ENCODE measurements at places on chromosomes 3 and 15. TPM values are rescaled to one million over a fixed set of nuclear protein-coding genes. Genes with fewer than 3 reads are reported as not detected.

Gene WNT5A
- not detected for total RNA-seq

DNA sequence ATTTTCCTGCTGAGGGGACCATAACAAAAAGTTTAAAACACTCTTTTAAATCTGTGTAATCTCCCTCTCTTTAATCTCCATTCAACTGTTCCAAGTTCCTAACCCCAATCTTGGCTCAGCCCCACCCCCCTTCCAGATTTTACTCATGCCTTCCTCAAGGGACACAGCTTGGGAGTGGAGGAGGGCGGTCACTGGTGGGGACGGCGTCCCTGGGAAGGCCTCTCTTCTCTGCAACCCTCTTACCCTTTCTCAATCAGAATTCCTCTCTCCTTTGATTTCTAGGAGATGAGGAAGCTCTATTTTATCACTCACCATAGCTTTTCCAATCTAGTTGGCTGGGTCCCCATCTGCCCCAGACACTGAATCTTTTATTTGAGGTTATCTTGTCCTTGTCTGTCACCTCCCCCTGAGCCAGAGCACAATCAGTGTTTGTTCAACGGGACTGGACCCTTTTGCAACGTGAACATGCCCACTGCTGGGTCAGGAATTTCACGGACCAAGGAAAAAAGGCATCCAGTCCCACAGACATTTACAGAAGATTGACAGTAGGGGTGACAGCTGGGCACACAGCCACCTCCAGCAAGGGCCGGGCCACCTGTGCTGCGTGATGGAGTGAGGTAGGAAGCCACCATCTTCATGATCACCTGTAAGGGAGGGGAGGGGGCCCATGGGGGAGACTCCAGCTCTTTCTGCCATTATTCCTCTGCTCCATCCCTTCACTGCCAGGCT, 84.0 kb upstream of the HERC1 start:
- no peak for DNase-seq

Gene CFAP100
- not detected for total RNA-seq

GRCh38 chr3:197041875-197042488, 12.4 kb upstream of the MELTF start:
- no peak for DNase-seq

DNA sequence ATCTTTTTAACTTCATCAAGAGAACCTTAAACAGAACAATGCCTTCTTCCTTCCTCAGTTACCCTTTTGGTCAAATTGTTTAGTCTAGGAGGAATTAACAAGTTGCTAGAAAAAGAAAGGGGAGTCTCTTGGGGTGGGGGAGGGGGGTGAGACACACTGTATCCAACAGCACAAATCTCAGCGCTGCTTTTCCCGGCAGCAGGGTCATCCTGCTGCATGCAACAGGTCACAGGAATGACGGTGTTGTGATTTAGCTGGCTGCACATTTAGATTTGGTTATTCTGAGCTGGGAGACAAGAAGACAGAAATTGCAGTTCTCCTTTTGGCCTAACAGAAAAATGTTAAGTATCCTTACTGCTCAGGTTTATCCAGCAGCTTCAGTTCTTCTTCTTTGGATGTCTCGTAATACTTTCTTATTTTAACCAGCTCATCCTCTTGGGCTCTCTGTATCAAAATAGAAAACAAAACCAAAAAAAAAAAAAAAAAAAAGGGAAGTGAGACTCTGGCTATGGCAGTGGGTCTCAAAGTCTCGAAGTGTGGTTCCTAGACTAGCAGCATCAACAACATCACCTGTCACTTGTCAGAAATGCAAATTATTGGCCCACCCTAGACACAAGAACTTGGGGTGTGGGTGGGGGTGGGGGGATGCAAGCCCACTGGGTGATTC, 190.5 kb downstream of the GREM1 start:
- no peak for DNase-seq

GRCh38 chr3:24249523-24249922, 245.1 kb downstream of the THRB start:
- DNase-seq: no peak

DNA sequence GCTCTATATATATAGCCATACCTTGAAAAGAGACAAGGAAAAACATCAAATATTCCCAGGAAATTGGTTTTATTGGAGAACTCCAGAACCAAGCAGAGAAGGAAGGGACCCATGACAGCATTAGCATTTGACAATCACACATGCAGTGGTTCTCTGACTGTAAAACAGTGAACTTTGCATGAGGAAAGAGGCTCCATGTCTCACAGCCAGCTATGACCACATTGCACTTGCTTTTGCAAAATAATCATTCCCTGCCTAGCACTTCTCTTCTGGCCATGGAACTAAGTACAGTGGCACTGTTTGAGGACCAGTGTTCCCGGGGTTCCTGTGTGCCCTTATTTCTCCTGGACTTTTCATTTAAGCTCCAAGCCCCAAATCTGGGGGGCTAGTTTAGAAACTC, 85.5 kb downstream of the TGFBR2 start:
- DNase-seq: no peak

- no peak for DNase-seq
Measured at GRCh38 chr3:150057227-150057626, 86.5 kb upstream of the PFN2 start.

Gene TIMP4
- total RNA-seq: 0.11 TPM

GRCh38 chr3:155640098-155640497, 104.8 kb downstream of the PLCH1 start:
- no peak for DNase-seq

Gene RASL12
- total RNA-seq: not detected

DNA sequence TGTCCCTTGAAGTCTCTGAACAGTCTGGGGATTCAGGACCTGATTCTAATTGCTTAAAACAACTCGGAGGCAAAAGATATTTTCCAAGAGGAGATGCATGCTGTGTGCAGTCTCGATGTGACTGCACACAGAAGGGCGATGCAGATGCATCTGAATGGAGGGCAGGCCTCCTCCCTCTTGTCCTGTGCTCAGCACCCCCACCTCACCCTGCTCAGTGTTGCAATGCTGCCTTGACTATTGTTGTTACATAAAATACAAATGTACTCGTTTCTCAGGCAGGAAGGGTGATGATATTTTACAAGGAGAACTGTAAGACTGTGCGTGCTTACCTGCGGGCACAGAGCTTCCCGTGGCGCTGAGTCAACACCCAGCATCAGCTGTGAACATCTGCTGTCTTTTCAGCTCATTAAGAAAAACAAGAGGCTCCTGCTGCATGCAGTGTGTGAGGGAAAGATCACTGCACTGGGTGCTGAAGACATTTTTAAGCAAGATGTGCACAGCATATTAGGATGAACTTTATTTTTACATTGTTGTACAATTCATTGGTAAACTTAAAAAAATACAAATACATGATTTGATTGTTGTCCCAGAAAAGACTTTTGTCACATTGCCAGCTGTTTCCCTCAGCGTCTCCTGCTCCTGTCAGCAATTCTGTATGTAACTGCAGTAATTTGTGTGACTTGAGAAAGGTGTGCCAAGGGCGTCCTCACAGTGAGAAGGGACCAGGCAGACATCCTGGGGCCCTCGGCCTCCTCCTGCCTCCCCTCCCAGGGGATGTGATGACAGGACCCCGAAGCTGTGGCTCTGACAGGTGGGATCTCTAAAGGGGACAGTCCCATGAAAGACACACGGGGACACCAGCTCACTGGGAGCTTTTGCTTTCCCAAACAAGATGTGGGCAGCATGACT, 56.3 kb upstream of the RPL32 start:
- DNase-seq: peak; percentile 30

Gene GOLGA6L26
- not detected for total RNA-seq

Gene TMOD3
- 52.4 TPM for total RNA-seq

GRCh38 chr15:47824147-47824546, 106.8 kb downstream of the SEMA6D start:
- DNase-seq: no peak

GRCh38 chr3:168964736-168965135, 698.8 kb downstream of the MECOM start:
- no peak for DNase-seq

DNA sequence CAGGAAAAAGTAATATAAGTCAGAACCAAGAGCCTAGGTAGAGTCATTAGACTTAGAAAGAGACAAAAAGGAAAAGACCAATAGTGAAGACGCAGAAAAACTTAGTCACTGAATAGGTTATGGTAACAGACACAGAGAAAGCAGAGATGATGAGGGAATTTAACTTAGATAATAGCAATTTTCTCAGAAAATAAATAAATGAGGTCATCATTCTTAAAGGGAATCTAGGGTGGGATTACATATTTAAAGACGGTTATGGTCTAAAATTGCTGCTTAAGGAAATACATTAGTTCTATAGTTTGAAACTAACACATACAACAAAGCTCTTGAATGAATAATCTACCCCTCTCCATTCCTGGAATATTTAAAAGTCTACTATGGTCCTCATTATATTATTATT, 59.4 kb downstream of the UBR1 start:
- DNase-seq: no peak

Gene DAZL
- not detected for total RNA-seq

Gene ERICH6
- not detected for total RNA-seq

Gene ARGFX
- not detected for total RNA-seq

- no peak for DNase-seq
Measured at GRCh38 chr3:168341956-168342936, 246.5 kb upstream of the GOLIM4 start.

Gene IGF2BP2
- total RNA-seq: 0.54 TPM

DNA sequence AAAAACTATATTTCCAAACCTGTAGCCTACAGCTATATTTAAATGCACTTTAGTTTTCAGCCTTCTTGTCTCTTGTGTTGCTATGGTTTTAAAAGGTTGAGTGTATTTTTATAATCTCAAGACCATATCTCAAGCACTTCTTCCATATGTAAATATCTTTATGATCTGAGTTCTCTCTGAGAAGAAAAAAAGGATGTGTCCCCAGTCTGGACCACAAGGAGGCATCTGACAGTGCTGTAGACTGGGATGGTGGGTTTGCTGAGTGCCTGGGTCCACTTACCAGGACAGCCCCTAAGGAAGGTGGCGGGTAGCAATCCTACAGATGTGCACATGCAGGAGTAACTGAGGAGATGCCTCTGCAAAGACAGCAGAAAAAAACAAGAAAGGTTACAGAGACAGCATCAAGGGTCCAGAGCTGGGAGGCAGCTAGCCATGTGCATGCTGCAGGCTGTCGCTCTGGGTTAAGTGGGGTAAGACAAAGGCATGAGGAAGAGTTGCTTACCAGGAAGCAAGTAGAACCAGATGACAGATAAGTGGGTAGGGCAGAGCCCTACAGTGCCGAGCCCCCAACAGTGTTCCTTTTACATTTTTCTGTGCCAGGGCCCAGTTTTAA, 70.6 kb upstream of the SNRK start:
- no peak for DNase-seq

GRCh38 chr15:75791337-75791713, 51.9 kb upstream of the UBE2Q2 start:
- no peak for DNase-seq

Gene HEXA
- total RNA-seq: 38.8 TPM

DNA sequence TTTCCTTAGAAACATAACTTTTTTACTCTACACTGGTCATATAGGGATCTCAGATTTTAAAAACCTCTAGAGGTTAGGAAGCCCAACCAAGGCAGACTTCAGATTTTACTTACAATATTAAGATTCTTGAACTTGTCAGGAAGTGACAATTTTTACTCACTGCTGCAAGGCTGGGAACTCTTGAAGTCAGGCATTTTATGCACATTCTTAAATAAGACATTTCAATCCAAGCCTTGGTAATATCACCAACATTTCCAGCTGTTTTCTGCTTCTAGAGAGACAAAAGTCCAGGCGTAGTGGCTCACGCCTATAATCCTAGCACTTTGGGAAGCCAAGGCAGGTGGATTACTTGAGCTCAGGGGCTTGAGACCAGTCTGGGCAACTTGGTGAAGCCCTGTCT, 33.6 kb upstream of the UBP1 start:
- no peak for DNase-seq

DNA sequence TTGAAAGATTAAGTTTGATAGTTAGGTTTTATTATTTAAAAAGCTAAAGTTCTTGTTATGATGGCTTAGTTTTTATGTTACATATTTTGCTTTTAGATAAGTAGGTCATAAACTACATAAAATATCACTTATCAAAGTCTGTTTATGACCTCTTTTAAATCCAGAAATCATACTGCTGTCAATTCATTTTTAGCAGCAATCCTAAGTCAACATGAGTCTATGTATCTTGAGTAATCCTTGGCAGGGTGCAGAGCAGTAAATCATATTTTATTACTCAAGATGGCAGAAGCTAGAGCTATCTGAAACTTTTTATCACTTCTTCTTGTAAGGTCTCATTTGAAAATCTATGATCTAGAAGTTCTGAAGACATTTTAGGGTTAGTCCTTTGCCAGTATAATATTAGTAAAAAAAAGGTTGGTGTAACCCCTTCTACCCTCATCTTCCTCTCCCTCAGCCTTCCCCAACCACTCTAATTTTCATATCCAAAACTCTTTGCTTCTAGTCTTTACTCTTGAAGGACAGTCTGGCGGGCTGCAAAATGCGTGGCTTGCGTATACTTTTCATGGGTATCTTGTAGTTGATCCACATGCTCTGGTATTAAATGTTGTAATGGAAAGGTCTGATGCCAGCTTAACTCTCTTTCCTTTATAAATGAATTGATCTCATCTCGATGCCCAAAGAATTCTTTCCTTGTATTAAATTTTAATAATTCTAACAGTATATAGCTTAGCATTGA, 134.0 kb upstream of the THRB start:
- no peak for DNase-seq

- no peak for DNase-seq
Measured at GRCh38 chr3:67030785-67031740, 33.0 kb downstream of the KBTBD8 start.

GRCh38 chr15:99454941-99455788, 110.6 kb upstream of the MEF2A start:
- no peak for DNase-seq

- DNase-seq: no peak
Measured at GRCh38 chr15:76349301-76350070, 12.9 kb downstream of the ISL2 start.
